ENCODE measurements at places on chromosomes 12 and 14. TPM values are rescaled to one million over a fixed set of nuclear protein-coding genes. Genes with fewer than 3 reads are reported as not detected.
A peak's percentile ranks its signal among the peaks of the same experiment; 100 is the strongest.

DNA sequence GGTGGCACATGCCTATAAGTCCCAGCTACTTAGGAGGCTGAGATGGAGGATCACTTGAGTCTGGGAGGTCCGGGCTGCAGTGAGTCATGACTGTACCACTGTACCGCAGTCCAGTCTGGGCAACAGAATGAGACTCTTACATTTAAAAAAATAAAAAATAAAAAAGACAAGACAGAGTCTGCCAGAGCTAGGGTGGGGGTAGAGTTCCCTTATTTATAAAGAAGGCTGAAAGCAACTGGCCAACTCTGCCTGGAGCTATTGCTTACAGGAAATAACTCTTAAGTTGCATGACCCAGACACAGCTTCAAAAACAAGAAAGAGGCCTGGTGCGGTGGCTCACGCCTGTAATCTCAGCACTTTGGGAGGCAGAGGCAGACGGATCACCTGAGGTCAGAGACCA, 31.5 kb downstream of the NUMB start:
- DNase-seq, result peak; percentile 63

- no peak for DNase-seq
Observed at GRCh38 chr14:101035466-101036225, 132.1 kb upstream of the RTL1 start.

GRCh38 chr14:20799892-20800544, 2.6 kb downstream of the RNASE1 start:
- DNase-seq, result no peak

DNA sequence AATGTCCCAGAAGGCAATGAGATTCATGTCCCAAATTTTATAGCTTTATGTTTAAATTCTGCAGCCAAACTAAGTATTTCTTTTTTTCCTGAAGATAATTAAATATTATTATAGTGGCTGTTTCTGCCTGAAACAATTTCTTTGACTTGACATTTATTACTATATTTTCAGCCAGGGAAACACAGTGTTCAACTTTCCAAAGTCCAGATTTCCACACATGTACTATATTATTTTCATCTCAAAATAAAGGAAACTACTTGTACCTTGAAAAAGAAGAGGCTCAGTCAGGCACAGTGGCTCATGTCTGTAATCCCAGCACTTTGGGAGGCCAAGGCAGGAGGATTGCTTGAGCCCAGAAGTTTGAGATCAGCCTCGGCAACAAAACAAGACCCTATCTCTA, 77.8 kb upstream of the BTG1 start:
- DNase-seq, result no peak

GRCh38 chr12:120361506-120362208, 7.3 kb downstream of the MSI1 start:
- DNase-seq, result peak; percentile 72

DNA sequence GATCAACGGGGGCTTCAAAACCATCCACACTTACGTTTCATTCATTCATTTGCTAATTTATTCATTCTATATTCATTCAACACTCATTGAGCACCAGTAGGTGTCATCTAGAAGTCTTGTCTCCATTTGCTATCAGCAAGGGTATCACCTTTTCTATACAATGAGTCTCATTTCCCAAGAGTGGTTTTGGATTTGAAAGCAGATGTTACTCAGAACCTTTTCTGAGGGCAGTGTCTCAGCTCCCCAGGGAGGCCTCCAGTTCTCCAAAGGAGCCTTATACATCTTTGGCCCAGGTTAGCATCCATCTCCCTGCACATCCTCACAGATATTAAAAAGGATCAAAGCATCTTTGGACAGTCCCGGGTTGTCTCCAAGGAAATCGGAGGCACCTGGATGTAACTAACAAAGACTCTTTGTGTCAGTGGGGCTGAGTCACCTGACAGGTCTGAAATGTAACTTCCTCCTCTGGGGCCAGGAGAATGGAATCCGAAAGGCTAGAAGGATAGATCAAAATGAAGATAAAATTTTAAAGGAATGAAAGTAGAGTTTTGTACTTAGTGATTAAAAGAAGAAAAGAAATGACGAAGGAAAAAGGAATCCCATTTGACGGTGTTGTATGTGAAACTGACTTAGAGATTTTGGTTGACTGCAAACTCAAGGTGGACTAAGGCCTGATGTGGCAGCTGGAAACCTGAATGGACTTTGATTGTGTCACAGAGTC, 103.0 kb downstream of the VCPKMT start:
- DNase-seq, result no peak

DNA sequence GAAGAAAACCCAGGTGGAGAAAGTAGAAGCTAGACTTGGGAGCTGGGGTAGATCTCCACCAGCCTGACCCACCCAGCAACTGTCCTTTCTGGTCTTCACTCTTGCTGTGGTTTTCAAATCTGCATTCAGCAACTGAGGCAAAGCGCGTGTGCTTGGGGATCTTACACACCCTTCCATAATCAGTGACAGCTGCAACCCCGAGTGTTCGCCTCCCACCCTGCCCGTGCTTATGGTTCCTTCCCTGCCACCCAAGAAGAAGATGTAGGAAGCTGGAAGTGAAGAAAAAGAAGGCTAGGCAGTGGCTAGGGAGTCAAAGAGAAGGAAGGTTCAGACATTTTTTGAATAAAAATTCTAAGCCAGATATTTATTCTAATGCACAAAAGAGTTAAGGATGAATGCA, 162.6 kb upstream of the CCND2 start:
- no peak for DNase-seq

DNA sequence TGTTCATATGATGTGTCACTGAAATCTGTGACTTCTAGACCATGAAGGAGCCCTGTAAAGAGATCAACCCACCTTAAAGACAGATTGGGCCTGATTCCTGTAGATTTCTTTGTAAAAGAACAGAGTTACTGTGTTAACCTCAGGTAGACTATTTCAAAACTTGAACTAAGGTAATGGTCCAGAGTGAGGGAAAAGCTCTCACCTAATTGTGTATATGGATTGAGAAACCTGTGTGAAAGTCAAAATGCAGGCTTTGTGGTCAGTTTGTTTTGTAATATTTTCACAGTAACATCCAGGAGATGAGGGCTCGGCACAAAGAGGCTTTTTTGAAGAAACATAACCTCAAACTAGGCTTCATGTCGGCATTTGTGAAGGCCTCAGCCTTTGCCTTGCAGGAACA, 16.4 kb downstream of the DLST start:
- DNase-seq, result no peak

The OASL gene
- under 0.01 TPM for total RNA-seq

The KRR1 gene
- 27.4 TPM for total RNA-seq

The P3H3 gene
- 91.1 TPM for total RNA-seq

All from fibroblast of villous mesenchyme (primary cell).